ENCODE measurements at places on chromosomes 6 and 20.
A peak's percentile ranks its signal among the peaks of the same experiment; 100 is the strongest.

GRCh38 chr20:19699180-19699971 is 58.7 kb upstream of the RIN2 start:
- DNase-seq = no peak

DNA sequence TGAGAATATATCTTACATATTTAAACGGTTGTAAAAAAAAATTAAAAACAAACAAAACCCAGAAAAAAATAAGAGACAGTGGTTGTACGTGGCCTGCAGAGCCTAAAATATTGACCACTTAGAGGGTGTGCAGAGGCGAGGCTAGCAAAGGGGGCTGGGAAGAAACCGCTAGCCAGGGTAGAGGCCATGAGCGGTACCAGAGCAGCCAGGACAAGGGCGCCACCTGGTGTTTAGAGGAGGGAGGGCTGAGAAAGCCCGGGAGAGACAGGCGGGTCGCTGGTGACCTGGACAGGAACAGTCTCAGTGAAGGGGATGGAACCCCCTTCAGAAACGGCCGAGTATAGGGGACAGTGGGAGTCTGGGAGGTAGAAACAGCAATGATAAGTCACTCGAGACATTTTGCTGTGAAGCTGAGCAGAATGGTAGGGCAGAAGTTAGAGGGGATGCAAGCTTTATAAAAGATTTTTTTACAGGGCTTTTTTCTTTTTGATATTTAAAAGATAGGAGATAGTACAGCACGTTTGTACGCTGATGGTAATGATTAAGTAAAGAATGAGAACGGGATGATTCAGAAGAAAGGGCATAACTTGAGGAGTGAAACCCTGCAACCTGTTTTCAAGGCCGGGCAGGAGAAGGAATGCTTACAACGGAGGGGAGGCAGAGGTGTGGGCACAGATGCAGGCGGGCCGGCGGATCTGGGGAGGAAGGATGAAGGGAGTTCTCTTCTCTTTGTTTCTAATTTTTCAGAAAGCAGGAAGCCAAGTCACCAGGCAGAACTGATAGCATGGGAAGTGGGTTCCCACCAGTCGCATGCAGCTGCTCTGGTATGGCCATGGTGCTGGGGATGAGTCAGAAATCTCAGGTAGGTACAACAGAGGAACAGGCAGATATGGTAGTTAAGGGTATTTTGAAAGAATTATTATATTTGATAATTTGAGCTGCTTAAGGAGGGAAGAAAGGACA is 76.2 kb downstream of the FAM229B start:
- peak; percentile 61 for DNase-seq

- DNase-seq = no peak
Observed at GRCh38 chr20:3038454-3038853, 5.0 kb upstream of the GNRH2 start.

- no peak for DNase-seq
Observed at GRCh38 chr6:157403686-157404051, 22.7 kb downstream of the ZDHHC14 start.

- DNase-seq = no peak
Observed at GRCh38 chr20:35731469-35731788, 10.6 kb downstream of the RBM39 start.

DNA sequence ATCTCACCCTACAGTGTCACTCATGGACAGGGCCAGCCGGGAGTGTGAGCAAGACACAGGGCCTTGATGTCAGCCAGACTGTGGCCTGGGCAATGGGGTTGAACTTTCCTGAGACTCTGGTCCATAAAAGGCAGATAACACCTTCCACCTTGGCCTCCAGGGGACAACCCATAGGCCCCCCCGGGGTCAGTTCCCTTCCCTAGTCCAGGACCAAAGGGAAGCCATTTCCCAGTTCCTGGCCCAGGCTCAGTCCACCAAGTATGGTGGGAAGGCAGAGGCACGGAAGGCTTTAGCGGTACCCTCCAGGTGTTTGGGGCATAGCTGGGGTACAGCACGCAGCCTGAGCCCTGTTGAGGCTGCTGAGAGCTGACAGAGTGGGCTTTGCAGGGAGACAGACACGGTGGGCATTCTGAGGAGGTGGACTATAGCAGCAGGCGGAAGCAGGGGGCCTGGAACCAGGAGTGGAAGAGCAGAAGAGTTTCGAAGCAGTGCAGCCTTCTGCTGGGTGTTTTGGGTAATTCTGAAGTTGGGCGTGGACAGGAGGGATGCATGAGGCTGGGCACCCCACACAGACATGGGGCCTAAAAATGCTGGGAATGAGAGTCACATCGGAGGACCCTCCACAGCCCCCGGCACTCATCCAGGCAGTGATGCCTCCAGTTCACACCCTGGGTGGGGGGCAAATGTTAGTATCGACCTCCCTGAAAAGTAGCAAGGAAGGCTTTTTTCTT is 43.9 kb upstream of the CD93 start:
- no peak for DNase-seq

DNA sequence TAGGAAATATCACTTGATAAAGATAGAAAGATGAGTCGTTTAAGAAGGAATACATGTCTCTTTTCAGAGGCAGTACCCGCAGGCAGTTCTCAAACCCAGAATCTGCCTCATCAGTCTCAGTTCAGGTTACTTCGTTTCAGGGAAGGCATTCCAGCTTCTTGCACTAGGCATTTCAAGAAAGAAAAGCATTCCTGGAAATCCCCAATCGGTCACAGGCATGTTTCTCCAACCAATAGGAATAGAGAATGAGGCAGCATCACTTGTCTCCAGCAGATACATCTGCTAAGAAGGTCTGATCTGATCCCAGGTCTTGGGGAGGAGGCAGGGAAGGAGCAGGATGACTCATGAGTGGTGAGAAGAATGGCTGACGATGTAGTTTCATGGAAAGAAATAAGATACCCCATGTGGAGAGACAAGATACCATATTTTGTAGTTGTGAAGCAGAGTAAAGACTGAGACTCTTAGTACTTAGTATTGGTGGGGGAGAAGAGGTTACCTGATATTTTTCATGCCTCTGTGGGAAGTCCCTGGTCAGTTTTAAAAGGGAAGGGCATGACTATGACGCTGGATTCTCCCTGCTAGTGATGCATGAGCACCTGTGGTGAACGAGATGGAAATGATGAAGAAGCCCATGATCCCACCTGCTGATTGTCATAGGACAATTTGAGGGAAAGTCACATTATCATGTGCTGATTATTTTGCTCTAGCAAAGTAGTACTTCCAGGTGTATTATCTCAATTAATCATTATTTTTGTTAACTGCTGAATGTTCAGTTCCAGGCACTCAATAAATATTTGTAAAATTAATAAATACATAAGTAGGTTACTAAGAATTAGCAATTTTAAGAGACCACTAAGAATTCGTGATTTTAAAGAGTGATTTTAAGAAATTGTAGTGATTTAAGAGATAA is 20.3 kb upstream of the HLA-DRB1 start:
- peak; percentile 64 for DNase-seq

- DNase-seq = no peak
Observed at GRCh38 chr6:89048985-89049384, 31.6 kb upstream of the PNRC1 start.

- DNase-seq = no peak
Observed at GRCh38 chr6:76843054-76843822, 620.1 kb downstream of the HTR1B start.

- no peak for DNase-seq
Observed at GRCh38 chr6:170007468-170008293, 256.3 kb downstream of the ERMARD start.

DNA sequence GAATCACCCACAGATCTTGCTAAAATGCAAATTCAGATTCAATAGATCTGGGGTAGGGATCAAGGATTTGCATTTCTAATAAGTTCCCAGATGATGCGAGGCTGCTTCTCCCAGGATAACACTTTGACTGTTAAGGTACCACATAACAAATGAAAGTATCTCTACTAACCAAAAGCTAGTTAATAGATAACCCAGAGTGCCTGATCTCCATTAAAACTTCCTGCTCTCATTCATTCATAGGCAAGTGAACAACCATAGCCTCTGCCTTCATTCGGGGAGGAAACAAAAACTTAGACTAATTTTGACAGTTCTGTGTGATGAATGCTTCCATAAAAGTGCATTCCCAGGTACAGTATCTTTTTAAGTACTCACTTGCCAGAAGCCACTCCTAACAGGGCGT is 265.6 kb upstream of the BTBD3 start:
- no peak for DNase-seq
